Stimulated activated CD8-positive, alpha-beta memory T cell treated with anti-CD3 and anti-CD28 coated beads, Interleukin-12 subunit alpha, Interleukin-12 subunit beta, amount 100 ng/mL, for 4 hours (primary cell): ENCODE measurements at places on chromosomes 5 and 9.

GRCh38 chr5:8376478-8376877, 507.5 kb downstream of the MTRR start:
- DNase-seq: no peak

DNA sequence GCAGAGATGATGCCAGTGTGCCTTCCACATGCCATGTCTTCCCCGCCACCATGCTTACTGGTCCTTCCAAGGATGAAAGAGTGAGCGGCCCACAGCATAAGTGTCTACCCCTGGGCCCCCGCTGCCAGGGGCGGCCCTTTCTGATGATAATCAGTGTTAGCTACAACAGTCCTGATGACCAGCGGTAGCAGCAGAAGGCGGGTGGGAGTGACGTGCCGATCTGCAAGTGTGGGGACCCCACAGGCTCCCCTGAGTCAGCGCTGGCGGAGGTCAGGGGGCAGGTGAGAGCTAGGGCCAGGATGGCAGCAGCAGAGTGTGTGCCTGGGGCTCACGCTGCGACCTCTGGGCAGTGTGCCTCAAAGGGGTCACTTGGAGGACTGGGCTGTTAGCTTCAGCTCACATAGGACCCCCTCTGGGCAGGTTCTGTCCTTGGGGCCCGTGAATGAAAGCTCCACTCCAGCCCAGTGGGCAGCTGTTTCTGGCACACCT, 80.4 kb downstream of the HMCN2 start:
- no peak for DNase-seq

GRCh38 chr5:134964359-134965270, 3.1 kb upstream of the CATSPER3 start:
- no peak for DNase-seq

GRCh38 chr9:132324425-132324824, 30.4 kb downstream of the SETX start:
- DNase-seq: no peak

DNA sequence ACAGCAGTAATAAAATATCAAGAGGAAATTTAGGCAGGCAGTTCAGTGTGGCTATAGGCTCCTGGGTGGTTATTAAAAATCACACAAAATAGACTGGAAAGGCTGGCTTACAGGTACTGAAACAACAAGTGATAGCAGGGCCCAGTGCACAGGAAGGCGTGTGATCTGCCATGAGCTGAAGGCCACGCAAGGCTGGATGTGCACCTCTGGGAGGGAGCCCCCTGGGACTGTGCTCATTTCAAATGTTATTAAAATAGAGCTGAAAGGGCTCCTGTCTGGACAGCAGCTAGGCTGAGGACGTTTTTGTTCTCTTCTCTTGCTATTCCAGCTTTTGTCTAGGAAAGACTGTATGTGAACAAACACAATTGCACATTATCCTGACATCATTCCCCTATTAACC, 324.3 kb upstream of the RFX3 start:
- no peak for DNase-seq

- no peak for DNase-seq
Observed at GRCh38 chr9:18798106-18798505, 234.9 kb downstream of the SAXO1 start.

GRCh38 chr5:112703866-112704820, 33.5 kb upstream of the APC start:
- no peak for DNase-seq
